Endothelial cell (in vitro differentiated cells): ENCODE measurements at places on chromosomes 13 and 19. TPM values are rescaled to one million over a fixed set of nuclear protein-coding genes. Genes with fewer than 3 reads are reported as not detected.
A peak's percentile ranks its signal among the peaks of the same experiment; 100 is the strongest.

DNA sequence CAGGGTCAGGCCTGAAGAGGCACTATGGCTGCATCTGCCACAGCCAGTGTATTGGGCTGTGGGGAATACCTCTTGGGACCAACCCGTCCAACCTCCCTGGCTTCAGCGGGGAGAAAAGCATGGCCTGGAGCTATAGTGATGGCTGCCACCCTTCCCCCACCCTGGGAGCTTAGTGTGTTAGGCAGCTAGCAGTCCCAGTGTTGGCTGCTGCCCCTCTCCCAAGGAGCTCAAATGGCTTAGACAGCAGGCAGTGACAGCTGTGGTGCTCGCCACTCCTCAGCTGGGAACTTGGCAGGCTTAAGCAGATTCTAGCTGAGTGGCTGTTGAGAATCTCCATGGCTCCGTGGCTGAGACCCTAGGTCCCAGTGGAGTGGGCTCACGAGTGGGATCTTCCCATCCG, 19.7 kb downstream of the ACOD1 start:
- H3K27me3 ChIP-seq = peaks cover 8% of the 10 kb centered on the region
- no peak overlapping the region for H3K4me3 ChIP-seq
- no peak overlapping the region for H3K27ac ChIP-seq

The ZSCAN5B gene
- not detected for total RNA-seq

The EXOC3L2 gene
- 5.5 TPM for total RNA-seq

The CLEC17A gene
- not detected for total RNA-seq

- no peak overlapping the region for H3K4me3 ChIP-seq
- DNase-seq = no peak
- H3K36me3 ChIP-seq = peaks cover 24% of the 10 kb centered on the region
- no peak overlapping the region for H3K27ac ChIP-seq
These were observed 38.3 kb downstream of the ABCC4 start for GRCh38 chr13:95262837-95263384.

The PTGIR gene
- total RNA-seq = not detected

The C5AR1 gene
- total RNA-seq = 0.56 TPM

DNA sequence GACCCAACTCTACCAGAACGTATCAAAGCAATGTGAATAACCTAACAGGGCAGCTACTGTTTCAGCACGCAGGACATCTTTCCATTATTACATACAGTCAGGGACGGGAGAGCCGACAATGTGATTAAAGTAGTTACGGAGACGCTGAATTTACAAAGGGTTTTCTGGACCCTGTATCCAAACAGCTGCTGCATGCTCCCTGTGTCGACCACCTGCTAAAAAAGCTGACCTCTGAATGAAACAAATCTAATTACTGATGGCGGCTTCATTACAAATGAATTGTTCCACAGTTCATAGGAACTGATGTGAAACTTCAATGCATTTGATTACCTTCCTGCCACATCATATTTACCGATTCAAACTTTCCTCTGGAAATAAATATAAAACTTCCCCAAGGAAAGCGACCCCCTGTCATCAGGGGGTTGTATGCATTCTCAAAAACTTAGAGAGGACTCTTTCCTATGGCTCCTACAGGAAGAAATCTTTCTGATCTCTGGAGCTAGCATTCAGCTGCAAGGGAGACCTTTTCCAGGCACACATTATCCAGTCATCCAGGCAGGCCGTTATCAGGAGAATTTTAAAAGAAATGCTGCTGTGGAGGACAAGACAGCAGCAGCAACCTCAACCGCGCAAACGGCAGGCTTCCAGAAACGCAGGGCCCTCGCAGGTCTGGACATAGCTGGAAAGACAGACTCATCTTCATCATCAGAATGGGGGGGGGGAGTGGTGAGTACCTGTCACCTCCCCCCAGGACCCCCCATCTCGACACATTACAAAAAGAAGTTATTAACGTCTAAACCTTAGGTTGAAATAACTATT, 3.1 kb downstream of the EFNB2 start:
- peak overlapping the region; percentile 84 for H3K27ac ChIP-seq
- H3K36me3 ChIP-seq = peaks cover 61% of the 10 kb centered on the region
- H3K4me3 ChIP-seq = peak overlapping the region; percentile 100
- DNase-seq = no peak
